H9 (cell line): ENCODE measurements at places on chromosomes 6 and 20. TPM values are rescaled to one million over a fixed set of nuclear protein-coding genes. Genes with fewer than 3 reads are reported as not detected.

Gene MPIG6B
- total RNA-seq, result not detected in 2 replicates

Gene C4A
- 4.3 and 5.1 TPM in 2 replicates for total RNA-seq

Gene REM1
- not detected in 2 replicates for total RNA-seq

Gene NOX3
- not detected in 2 replicates for total RNA-seq

Gene RIPPLY2
- total RNA-seq, result 0.90 TPM in 2 replicates

Gene TAB2
- total RNA-seq, result 55.7 and 56.2 TPM in 2 replicates

Gene KHDC1L
- 0.37 TPM in 1 of 2 replicates, not detected in the other for total RNA-seq

Gene MUC21
- total RNA-seq, result not detected in 2 replicates

Gene NTSR1
- total RNA-seq, result 0.07 and 0.11 TPM in 2 replicates

DNA sequence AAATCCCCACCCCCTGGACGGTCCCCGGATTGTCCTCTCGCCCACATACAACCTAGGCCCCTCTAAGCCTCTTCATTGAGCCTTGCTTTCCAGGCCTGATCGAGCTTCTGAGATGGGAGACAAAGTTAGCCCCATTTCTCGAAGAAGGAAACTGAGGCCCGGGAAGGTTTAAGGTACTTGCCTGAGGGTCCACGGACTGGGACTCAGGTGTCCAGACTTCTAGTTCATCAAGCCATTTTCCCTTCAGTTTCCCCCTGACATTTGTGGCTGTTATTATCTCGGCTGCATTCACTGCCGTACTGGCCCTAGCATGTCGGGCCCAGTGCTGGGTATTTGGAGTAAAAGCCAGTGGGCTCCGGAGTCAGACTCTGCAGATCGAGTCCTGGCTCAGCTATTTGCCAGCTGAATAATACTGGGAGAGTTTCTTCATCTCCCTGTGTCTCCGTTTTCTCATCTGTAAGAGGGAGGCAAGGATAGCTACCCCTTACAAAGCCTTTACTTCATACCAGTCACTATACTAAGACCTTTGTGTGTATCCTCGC lies 633 bp downstream of the RPRD1B start:
- DNase-seq, result no peak

GRCh38 chr6:142331601-142332000 lies 29.8 kb downstream of the ADGRG6 start:
- no peak for DNase-seq

GRCh38 chr6:113654396-113654795 lies 202.7 kb upstream of the MARCKS start:
- DNase-seq, result no peak

DNA sequence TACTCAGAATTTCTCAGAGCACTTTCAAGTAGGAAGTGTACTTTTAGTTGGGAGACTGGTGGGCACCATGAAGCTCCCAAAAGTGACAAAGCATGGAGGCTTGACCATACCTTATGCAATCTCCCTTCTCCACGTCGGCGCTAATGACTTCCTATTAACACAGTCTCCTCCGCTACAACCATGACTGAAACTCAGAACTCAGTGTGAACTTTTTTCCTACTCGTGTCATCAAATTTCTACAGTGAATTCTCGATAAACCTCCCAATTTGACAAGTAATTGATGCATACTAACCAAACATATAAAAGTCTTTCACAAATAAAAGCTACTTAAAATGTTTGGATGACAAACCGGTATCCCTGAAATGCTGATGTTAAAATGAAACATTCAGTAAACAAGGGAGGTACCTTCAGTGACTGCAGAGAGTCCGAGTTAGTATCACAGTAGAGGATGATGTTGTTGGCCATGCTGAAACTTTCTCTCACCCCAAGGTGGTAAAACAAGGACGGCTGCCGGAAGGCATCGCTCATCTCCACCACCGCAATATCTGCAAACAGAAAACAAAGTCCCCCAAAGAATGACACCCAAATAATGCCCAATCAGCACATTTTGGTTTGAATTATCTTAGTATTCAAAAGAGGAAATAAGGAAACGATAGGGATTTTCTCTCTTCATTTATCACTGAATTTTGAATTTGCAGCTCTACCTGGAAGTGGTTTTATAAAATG lies 72.1 kb downstream of the MAP3K5 start:
- DNase-seq, result no peak

- no peak for DNase-seq
These were observed 3.9 kb downstream of the FOXQ1 start for GRCh38 chr6:1315560-1316386.

GRCh38 chr6:133315811-133316210 lies 74.7 kb downstream of the EYA4 start:
- no peak for DNase-seq

GRCh38 chr6:135167617-135168016 lies 13.5 kb upstream of the MYB start:
- DNase-seq, result no peak

DNA sequence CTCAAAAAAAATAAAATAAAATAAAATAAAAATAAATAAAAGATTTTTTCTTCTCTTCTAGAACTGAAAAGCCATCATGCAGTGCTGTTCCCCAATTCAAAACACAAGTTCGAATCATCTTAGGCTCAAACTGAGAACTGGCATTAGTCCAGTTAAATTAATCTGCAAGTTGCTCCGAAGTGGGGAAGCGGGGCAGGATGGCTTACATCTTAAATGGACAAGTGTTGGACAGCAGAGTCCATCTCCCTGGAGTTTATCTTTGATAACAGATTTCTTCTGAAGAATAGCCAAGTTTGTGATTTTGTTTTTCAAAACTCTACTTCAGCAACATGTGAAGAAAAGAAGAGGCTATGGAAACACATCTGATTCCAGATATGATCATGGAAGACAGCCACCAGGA lies 111.3 kb upstream of the ASF1A start:
- DNase-seq, result no peak

DNA sequence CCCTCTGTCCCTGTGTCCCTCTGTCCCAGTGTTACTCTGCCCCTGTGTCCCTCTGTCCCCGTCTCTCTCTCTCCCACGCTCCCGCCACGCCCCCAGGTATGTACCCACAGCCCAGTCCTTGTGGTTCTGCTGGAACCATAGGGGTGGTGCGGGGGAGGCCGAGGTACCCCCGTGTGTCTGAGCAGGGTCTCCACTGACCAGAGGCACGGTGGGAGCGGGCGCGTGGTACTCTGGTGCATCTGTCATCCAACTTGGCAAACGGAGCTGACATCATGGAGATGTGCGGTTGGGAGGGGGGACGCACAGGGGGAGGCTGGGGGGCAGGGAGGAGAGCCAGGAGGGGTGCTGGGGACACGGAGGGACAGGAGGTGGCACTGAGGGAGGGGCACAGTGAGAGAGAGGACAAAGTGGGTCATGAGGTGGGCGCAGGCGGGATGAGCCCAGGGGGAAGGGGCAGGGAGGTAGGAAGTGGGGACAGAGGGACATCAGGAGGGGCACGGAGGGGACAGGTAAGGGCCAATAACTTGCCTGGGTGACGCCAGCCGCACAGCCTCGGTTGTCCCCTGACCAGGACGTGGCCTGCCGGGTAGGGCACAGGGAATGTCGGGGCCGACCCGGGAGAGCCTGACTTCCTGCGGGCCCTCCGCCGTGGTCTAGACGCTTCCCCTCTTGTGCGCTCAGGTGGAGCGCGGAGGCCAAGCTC lies 163.6 kb upstream of the PDE10A start:
- DNase-seq, result no peak

DNA sequence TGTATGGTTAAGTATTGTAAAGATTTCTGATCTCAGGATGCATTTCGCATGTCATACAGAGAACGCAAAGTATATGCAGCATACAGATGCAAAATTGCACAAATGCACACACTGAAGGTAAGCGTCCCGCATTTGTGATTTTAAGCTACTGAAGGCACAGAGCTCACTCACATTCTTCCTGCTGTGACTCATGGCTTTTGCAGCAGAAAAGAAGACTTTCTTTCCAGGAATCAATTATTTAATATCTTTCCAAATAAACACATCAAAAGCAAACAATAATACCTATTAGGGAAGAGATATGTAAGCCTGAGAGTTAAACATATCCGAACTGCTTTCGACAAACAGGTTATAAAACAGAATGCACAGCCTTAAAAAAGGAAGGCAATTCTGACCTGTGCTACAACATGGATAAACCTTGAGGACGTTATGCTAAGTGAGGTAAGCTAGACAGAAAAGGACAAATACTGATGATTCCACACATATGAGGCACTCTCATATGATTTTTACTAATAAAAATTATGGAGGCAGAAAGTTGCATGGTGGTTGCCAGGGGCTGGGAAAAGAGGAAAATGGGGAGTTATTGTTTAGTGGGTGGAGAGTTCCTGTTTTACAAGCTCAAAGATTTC lies 109.0 kb downstream of the TFAP2A start:
- no peak for DNase-seq

DNA sequence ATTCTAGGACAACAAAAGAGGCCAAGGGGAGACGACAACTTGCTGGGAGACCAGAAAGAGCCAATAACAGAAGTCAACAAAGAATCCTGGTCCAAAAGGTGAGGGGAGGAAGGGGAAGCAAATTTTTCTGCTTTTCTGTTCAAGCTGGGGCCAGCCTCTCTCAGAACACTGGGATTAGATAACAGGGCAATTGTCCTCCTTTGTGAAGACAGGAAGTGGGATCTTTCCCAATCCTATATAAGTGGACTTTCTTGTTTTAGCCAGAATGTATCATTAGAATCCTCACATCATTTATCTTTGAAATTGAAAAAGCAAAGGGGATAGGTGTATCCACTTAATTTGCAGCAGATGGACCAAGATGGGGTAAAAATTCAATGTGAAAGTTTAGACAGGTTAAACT lies 101.2 kb upstream of the COL21A1 start:
- DNase-seq, result no peak

- no peak for DNase-seq
These were observed 12.7 kb upstream of the ME1 start for GRCh38 chr6:83443516-83443915.

DNA sequence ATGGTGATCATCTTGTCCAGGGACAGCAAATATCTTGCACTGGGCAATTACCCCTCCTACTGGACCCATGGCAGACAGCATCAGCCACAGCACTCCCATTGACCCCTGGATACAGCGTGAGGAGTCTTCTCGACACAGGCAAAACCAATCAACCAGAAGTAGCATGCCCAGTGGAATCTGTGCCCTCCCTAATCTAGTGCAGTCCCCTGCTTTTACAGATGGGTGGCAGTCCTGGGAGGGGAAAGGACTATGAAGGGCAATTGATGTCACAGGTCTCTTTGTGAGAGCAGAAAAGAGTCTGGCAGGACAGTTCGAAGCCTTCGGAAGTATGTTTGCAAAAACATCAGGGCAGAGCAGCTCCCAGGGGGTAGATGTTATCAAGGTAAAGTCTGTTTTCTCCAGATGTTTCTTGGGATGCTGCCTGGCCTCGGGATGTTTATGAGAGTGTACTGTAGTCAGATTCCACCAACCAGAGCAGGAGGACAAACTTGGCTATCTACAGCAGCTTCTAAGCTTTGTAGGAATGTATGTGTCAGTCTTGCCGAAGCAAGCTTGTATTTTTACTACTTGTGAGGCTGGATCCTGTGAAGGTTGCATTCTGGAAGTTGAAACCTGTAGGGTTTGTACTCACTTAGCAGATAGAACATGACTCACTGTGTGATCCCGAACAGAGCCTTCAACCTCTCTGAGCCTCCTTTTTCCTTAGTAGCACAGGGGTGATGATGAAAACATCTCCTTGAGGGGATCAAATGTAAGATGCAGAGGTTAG lies 63.0 kb upstream of the MYL9 start:
- no peak for DNase-seq

DNA sequence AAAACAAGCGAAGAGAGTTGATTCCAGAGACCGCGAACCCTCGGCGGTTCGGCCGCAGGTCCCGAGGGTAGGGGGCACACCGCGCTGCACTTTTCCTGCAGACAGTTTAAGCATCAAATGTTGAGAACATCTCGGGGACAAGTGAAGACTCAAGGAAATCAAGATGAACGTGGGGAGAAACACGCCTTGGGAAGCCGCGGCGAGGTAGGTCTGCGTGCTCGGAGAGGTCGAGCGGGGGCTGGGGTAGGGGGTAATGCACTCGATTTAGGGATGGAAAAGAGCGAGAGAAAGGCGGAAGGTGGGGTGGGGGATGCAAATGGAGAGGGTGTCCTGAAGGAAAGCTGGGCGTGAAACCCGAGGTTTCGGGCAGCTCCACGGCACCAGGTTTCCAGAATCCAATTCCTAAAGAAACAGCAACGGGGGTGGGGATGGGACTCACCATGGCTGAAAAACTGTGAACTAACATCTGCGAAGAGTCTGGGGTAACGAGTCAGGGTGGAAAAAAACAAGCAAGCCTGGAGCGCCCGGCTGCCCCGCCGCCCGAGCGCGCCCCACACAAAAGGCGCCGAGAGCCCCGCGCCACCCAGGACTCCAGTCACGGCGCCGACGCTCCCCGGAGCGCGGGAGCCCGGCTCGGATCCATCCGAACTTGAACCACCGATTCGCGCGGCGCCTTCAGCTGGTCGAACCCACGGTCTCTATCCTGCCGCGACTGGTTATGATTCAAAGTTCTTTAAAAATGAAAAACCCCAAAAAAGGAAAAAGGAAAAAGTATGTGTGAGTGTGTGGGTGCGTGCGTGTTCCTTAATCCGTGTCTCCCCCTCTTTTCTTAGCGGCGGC lies 3.5 kb downstream of the TFAP2A start:
- peak; percentile 55 for DNase-seq

GRCh38 chr6:151495380-151495779 lies 1.6 kb downstream of the CCDC170 start:
- DNase-seq, result no peak
